ENCODE measurements at places on chromosomes 5 and 9.

DNA sequence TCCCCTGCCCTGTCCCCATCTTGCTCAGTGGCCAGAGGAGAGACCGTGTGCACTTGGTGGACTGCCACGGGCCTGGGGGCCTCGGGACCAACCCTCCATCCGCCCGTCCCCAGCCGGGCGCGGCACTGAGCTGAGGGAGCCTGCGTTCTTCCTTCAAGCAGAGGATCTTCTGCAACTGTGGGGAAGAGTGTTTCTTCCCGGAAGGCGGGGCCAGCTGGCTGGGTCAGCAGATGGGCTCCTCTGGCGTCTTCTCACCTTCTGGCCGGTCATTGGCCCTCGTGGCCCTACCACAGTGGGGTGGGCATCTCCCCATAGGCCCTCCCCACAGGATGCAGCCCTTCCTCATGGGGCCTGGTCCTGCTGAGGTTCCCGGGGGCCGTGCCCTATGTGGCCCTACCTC lies 17.4 kb downstream of the RXRA start:
- DNase-seq: no peak

DNA sequence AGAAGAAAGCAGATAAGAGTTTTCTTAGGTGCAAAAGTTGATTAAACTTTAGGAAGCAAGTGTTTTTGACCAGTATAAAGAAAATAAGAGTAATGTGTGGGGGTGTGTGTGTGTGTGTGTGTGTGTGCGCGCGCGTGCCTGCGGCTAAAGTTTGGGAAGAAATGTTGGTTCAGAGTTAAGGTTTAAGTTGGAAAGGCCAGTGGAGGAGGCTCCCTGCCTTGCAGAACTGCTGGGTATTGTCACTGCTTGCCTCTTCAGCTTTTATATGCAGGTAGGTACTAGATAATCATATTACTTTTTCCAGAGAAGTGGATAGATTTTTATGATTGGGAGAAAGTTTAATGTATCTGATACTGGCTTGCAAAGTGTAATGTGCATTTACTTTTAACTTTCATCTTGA lies 2.0 kb downstream of the PIK3R1 start:
- no peak for DNase-seq

- no peak for DNase-seq
Observed at GRCh38 chr5:99129768-99130501, 201.1 kb upstream of the CHD1 start.

DNA sequence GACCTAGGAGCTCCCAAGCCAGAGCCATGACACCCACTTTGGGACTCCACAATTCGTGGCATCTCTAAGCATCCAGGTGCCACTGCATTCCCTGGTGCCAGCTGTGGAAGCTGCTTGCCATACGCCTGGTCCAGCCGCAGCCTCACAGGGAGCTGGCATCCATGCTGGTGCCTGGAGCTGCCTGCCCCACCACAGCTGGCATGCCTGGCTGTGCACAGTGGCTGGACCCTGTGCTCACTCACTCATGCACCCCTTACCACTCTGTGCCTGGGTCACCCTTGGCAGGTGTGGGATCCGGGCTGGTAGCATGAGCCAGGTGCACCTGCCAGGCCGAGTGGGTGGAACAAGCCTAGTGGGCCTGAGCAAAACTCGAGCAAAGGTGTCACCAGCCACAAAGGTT lies 90.1 kb downstream of the CAVIN4 start:
- no peak for DNase-seq

DNA sequence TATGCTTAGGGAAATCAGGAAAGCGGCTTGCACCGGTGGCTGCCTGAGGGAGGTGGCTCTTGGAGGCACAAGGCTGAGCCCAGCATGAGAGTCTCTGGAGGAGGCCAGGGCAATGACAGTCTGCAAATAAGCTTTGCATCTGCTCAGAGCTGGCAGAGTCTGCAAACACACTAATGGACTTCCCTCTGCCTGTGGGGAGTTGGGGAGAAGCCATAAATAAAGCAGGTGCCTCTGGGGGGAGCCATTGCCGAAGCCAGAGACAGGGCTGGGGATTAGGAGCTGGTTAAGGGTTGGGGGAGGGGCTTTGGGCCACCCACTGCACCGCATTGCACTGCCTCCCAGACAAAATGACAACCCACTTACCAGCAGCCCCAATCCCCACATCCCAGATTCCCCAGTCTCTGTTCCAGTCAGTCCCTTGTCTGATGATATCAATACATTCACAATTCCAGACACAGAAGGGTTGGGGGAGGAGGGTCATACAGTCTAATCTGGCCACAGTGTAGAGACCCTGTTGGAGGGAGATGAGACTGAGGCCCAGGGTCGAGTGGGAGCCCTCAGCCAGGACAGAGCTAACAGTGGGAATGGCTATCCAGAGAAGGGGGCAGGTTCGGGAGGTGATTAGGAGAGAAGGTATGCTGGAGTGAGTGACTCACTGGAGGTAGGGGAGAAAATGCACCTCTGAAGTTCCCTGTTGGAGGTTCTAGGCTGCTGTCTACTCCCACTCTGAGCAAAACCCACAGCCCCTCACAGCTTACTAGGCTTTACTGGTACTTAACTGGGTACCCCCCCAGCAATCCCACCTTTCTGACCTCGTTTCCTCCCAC lies 53.7 kb downstream of the PAX5 start:
- no peak for DNase-seq

GRCh38 chr5:132434416-132435286 lies 55.9 kb downstream of the IRF1 start:
- DNase-seq: no peak

DNA sequence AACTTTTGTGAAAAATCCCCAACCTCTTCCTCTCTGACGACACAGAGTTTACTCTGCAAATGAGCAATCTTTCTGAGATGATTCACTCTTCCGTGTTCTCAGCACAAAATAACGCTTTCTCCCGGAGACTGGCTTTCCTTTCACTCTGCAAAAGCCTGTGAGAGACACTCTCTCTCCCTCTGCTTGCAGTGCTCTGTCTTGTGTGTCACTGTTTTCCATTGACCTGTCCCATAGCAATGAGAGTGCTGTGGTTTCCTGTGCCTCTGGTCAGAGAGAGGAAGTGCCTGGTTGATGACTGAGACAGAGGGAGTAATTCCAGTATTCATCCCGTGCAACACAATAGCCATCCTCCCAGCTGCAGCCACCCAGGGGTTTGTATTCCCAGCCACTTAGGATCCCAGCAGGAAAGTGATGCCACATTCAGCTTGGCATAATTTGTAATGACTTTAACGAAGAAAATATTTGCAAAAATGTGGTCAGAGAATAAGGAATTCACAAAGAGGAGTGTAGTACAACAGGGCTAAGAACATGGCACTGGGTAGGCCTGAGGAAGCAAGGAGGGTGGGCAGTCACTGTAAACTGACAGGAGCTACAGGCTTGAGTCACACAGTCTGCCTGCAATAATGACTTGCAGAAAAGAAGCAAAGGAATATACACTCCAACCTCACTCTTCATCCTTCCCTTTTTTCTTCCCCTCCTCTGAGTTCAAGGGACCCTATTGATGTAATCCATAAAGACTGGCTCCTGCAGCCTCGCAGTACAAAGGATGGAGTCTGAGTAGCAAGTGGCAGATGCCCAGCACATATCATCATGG lies 463.5 kb upstream of the RGMB start:
- no peak for DNase-seq

GRCh38 chr9:20508242-20508641 lies 114.1 kb downstream of the MLLT3 start:
- no peak for DNase-seq

- no peak for DNase-seq
Observed at GRCh38 chr9:35110327-35110761, 5.3 kb downstream of the ATOSB start.

GRCh38 chr5:96335873-96336272 lies 97.2 kb downstream of the PCSK1 start:
- no peak for DNase-seq

DNA sequence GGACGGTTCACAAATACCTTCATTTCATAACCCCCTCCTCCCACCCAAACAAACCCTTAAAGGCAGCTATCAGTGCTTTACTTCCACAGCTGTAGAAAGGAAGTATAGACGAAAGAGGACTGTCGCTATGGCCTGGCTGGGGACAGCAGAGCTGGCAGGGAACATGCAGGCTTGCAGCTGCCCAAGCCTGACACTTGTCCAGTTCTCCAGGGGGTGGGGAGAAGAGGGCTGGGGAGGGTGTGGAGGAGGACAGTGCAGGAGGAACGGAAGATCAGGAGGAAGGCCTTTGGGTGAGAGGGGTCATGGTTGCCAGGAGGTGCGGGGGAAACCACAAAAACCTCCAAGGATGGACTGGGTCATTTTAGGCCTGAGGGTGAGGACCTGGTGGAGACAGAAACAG lies 25.9 kb downstream of the ARPC5L start:
- DNase-seq: no peak

DNA sequence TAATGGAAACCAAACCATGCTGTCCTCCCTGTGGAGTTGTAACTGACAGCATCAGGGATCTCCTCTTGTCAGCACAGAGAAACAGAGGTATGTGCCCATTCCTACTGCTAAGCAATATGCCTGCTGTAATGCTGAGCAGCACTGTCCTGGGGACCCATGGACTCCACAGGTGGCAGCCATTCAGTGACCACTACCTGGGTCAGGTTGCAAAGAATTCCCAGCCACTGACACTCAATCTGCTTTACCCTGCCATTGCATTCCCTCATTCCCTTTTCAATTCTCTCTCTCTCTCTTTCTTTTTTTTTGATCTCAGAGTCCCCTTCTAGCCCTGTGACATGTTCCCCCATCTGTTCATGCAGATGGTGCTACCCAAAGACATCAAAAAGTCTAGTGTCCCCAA lies 104.1 kb downstream of the GABRB2 start:
- DNase-seq: no peak

DNA sequence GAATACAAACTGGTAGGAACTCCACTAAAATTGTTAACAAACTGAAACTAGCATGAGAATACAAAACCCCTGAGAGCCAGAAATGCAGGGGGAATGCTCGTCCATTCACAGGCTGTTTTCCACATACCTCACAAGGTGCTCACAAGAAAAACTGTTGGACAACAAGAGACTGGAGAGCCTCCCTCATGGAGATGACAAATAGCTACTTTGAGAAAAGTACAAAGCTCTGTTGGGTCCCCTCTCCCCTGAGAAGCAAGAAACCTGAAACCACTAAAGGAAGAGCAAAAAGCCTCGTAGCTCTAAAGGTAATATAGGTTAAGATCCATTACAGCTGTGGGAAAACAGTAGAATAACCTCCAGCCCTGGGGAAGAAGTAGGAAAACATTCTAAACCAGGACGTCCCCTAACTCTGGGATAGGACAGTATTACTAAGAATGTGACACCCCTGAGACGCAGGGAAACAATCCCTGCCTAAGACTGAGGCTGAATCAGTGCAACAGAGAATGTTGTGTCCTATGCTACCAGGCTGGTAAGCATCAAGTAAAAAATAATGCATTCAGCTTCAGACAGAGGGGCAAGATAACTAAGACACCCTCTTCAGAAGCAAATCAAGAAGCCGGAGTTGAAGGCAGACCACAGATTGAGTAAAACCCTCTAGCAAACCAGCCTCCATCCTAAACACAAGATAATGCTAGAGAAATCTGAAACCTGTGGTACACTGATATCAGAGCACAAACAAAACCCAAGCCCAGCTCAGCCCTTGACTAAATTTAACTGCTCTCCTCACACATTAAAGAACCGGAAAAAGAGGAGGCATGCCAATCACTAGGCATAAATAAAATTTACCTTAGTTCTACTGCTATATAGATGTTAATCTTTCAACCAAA lies 160.2 kb downstream of the SSBP2 start:
- no peak for DNase-seq

- DNase-seq: no peak
Observed at GRCh38 chr5:127425868-127426267, 91.6 kb upstream of the PRRC1 start.

GRCh38 chr5:168802337-168802736 lies 223.2 kb upstream of the PANK3 start:
- no peak for DNase-seq

GRCh38 chr5:10913841-10914240 lies 152.8 kb upstream of the DAP start:
- no peak for DNase-seq

DNA sequence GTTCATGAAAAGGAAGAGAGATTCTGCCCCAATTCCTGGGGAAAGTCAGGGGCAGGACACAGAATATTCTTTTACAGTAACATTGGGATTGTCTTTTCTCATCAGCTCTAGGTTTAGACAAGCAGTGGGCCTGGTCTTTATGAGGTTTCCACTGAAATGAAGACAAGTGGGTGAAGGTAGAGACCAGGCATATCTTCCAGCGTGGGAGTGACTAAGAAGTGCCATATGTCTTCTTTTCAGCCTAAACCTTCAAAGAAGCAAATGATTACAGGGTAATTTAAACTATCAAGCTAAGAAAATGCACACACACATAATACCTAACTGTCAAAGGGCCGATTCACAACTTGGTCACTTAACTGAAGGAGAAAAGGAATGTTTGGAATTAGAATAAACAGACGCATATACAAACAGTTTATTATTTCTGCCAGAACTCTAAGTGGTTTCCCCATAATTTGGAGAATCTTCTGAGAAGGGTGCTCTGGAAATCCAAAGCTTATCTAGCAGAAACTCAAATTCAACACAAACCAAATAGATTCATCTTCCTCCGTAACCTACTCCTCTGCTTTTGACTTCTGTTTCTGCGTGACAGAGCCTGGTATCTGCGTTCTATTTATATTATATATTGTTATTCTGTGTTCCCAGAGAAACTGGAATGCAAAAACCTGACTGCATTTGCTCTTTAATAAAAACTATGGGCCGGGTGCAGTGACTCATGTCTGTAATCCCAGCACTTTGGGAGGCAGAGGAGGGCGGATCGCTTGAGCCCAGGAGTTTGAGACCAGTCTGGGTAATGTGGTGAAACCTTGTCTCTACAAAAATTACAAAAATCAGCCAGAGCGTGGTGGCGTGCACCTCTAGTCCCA lies 22.0 kb upstream of the TEK start:
- no peak for DNase-seq

GRCh38 chr5:14708551-14708950 lies 44.0 kb downstream of the OTULIN start:
- DNase-seq: no peak
